ENCODE measurements at places on chromosomes 4 and X.

DNA sequence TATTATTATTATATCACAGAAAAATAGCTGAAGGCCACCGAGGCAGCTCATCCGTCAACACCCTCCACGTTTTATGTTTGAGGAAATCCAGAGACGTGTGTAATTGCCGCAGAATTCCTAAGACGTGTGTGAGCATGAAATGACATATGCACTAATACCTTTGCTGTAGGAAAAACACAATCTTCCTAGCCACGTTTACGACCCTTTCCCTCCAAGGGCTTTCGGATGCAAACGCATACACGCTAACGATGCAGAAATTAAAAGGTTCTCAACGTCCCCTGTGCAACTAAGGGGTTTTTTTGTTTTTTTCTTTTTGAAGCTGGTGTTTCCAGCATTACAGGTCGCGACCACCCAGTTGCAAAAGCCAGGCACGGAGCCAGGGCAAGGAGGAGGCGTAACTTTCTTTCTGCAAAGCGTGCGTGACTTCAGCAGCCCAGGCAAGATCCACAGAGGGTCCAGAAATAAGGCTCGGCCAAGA lies 33.8 kb downstream of the CRLF2 start:
- DNase-seq = peak; percentile 41

- DNase-seq = no peak
Observed at GRCh38 chr4:5389756-5390310, 318.5 kb downstream of the EVC2 start.

GRCh38 chr4:24780936-24781495 lies 14.4 kb upstream of the SOD3 start:
- DNase-seq = no peak

GRCh38 chr4:146256328-146256727 lies 42.0 kb downstream of the REELD1 start:
- no peak for DNase-seq

- DNase-seq = no peak
Observed at GRCh38 chrX:15344106-15344505, 8.8 kb upstream of the PIGA start.

GRCh38 chrX:80266979-80267378 lies 153.3 kb upstream of the TENT5D start:
- DNase-seq = no peak
